Thoracic aorta (tissue), 2 donors: ENCODE measurements at places on chromosomes 16 and 17.

DNA sequence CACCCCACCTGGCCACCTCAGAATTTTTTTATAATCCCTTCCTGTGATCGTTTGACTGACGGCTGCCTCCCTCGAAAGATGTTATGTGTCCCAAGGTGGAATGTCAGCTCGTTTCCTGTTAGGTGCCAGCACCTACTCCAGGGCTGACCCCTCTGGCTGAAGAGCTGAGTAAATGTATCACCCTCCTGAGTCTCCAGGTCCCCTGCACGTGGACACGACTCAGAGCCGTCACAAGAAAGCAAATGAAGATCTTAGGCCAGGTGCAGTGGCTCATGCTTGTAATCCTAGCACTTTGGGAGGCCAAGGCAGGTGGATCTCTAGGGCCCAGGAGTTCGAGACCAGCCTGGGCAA is 273.2 kb downstream of the C16orf95 start:
- H3K4me1 ChIP-seq, result peaks cover 46% of the 10 kb centered on the region
- H3K4me3 ChIP-seq, result peak overlapping the region; percentile 53
- peak overlapping the region; percentile 72 for H3K27ac ChIP-seq
- DNase-seq, result no peak
- no peaks in the 10 kb centered on the region for H3K36me3 ChIP-seq

DNA sequence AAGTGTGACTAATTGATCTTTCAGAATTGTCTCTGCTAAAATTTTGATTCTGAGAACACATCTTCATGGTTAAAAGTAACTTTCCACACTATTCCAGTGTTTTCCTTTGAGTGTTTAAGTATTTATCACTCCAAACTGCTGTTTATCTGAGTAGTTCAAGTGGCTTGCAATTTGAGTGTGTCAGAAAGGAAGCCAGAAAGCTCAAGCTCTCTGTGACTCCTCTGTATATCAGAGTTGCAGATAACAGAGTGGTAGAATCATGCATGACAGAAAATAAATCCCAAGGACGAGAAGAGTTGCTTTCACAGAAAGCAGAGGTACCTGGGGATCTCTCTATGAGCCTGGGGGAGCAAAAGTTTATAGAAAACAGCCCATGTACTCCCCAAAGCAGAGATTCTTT is 130.0 kb downstream of the CYB561 start:
- no peak overlapping the region for H3K27ac ChIP-seq
- DNase-seq, result no peak
- no peaks in the 10 kb centered on the region for H3K36me3 ChIP-seq
- H3K27me3 ChIP-seq, result no peaks in the 10 kb centered on the region
- no peaks in the 10 kb centered on the region for H3K4me1 ChIP-seq

- H3K4me3 ChIP-seq, result no peak overlapping the region
- no peaks in the 10 kb centered on the region for H3K27me3 ChIP-seq
- no peak for DNase-seq
These were observed 98.9 kb upstream of the DYNLRB2 start for GRCh38 chr16:80441935-80442334.

DNA sequence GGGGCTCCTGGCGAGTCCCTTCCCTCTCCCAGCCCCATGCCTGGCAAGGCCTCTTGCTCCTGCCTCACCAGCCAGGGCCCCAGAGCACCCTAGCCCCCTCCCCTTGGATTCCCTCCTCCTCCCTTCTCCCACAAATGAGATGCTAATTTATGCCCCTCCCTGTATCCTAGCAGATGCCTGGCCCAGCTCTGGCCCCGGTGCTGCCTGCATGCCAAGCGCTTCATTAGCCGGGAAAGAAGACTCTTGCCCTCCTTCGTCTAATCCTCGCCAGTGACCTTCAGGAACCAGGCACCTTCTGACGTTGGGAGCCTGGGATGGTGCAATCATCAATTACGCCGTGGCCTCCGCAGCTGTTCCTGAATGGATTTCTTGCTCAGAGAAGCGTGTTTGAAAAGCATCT is 127.8 kb downstream of the SDK2 start:
- no peak overlapping the region for H3K4me3 ChIP-seq
- no peaks in the 10 kb centered on the region for H3K27me3 ChIP-seq
- DNase-seq, result no peak
- H3K27ac ChIP-seq, result no peak overlapping the region

DNA sequence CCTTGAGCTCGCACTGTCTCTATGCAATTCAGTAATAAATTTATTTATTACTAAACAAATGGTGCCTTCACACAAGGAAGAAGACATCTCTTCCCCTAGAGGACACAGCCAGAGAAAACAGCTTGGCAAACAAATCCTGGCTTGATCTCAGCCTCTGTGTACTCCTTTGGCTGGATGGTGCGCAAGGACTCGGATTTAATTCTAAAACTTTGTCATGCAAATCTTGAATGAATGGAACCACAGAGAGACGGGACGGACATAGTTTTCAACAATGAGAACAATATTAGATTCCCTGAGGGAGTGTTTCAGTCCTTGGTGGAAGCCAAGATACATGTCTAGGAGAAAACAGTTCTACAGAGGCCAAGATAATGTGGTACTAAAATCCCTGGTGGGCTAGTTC is 349.5 kb downstream of the NPIPA8 start:
- no peaks in the 10 kb centered on the region for H3K4me1 ChIP-seq
- DNase-seq, result no peak
- H3K36me3 ChIP-seq, result no peaks in the 10 kb centered on the region
- H3K27me3 ChIP-seq, result no peaks in the 10 kb centered on the region

- no peaks in the 10 kb centered on the region for H3K36me3 ChIP-seq
- no peaks in the 10 kb centered on the region for H3K4me1 ChIP-seq
- H3K4me3 ChIP-seq, result no peak overlapping the region
- H3K27ac ChIP-seq, result no peak overlapping the region
These were observed 32.8 kb downstream of the BEAN1 start for GRCh38 chr16:66459878-66460277.

- no peak for DNase-seq
- H3K4me1 ChIP-seq, result no peaks in the 10 kb centered on the region
- H3K27me3 ChIP-seq, result no peaks in the 10 kb centered on the region
- H3K36me3 ChIP-seq, result no peaks in the 10 kb centered on the region
These were observed 110.2 kb upstream of the NLRP1 start for GRCh38 chr17:5694551-5694950.

DNA sequence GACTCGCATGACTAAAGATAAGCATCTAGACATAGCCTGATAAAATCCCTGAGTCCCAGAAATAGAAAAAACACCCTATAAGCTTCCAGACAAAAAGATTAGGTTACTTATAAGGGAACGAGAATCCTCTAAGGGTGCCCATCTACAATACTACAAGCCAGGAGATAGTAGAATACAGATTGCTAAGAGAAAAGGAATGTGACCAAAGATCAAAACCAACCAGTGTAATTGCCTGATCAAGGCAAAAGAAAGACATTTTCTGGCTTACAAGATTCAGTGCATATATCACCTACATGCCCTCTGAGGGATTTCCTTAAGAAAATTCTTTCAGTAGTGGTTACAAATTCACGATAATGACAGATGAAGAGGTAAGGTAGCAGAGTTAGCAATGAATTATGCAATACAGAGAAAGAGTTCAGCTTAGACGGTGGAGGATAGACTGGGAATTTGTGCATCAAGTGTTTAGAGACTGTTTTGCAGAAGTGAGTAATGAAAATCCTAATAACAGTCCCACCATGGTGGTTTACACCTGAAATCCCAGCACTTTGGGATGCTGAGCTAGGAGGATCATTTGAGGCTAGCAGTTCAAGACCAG is 35.0 kb downstream of the BCL7C start:
- H3K4me1 ChIP-seq, result no peaks in the 10 kb centered on the region
- no peak for DNase-seq
- H3K4me3 ChIP-seq, result no peak overlapping the region
- peaks cover 4% of the 10 kb centered on the region for H3K36me3 ChIP-seq

DNA sequence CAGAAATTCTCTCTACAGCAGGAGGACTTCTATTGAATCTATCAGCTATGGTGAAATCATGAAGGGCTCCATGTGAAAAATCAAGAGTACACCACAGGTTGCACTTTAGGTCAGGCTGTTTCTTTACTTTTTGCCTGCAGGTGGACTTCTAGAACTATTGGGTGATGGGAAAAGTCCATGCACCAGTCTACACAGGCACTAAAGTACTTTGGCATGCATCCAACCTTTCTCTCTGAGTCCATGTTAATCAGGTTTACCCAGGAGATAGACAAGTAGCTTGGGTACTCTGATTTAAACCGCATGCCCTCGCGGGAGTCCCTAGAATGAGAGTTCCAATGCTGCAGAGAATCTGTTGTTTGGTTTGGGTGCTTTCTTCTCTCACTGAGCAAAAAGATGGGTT is 9.1 kb upstream of the ANKFN1 start:
- no peak overlapping the region for H3K4me3 ChIP-seq
- H3K27me3 ChIP-seq, result no peaks in the 10 kb centered on the region
- H3K4me1 ChIP-seq, result no peaks in the 10 kb centered on the region
- no peak for DNase-seq
- H3K36me3 ChIP-seq, result no peaks in the 10 kb centered on the region
- H3K27ac ChIP-seq, result no peak overlapping the region

- no peaks in the 10 kb centered on the region for H3K27me3 ChIP-seq
- H3K27ac ChIP-seq, result no peak overlapping the region
- H3K36me3 ChIP-seq, result no peaks in the 10 kb centered on the region
- no peak overlapping the region for H3K4me3 ChIP-seq
- H3K4me1 ChIP-seq, result no peaks in the 10 kb centered on the region
These were observed 174.8 kb upstream of the FOXF1 start for GRCh38 chr16:86335266-86336172.

GRCh38 chr16:68470461-68471150 is 22.3 kb upstream of the SMPD3 start:
- H3K27me3 ChIP-seq, result no peaks in the 10 kb centered on the region
- no peak for DNase-seq
- H3K27ac ChIP-seq, result no peak overlapping the region
- no peaks in the 10 kb centered on the region for H3K36me3 ChIP-seq

DNA sequence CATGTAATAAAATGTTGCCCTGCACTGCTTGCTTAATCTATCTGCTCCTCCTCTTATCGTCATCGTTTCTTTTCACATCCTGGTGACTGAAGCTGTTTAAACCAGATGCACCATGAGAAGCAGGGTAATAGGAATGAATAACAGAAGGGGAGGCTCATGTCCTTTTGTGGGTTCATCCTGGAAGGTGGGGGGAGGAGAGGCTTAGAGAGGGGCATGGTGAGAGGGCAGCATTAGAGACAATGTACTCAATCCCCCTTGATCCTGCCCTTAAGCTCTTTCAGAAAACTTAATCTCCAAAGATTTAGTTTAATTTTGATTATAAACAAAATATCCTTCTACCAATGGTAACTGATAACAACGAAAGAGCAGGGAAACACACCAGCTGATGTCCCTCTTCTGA is 248.5 kb downstream of the CA10 start:
- H3K4me1 ChIP-seq, result no peaks in the 10 kb centered on the region
- no peak overlapping the region for H3K27ac ChIP-seq
- DNase-seq, result no peak
- no peaks in the 10 kb centered on the region for H3K27me3 ChIP-seq

- DNase-seq, result no peak
- H3K4me3 ChIP-seq, result no peak overlapping the region
- H3K4me1 ChIP-seq, result no peaks in the 10 kb centered on the region
- H3K36me3 ChIP-seq, result no peaks in the 10 kb centered on the region
- no peak overlapping the region for H3K27ac ChIP-seq
These were observed 157.2 kb upstream of the CACNG3 start for GRCh38 chr16:24098896-24099295.

- H3K27ac ChIP-seq, result peak overlapping the region; percentile 62
- H3K36me3 ChIP-seq, result peaks cover 18% of the 10 kb centered on the region
- H3K4me3 ChIP-seq, result peak overlapping the region; percentile 96
- no peak for DNase-seq
- H3K27me3 ChIP-seq, result no peaks in the 10 kb centered on the region
These were observed 2.7 kb downstream of the LDAF1 start for GRCh38 chr16:21161211-21161610.

DNA sequence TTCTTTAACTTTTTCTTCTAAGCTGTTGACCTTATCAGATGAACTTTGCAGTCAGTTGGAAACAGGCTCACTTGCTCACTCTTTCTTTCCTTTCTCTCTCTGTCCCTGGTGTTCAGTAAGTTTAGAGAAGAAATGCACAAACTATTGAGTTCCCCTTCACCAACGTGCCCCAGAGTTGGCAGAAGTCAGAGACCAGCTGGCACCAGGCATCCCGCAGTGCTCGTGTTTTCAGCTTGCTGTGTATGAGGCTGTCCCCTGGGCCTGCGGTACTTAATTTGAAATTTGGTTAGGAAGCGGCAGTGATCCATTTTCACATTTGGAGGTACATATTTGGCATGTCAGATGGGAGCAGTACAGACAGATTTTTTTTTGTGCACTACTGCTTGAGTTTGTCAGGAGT is 258.6 kb downstream of the SNX29 start:
- no peak overlapping the region for H3K4me3 ChIP-seq
- no peak for DNase-seq
- H3K27me3 ChIP-seq, result no peaks in the 10 kb centered on the region
- H3K36me3 ChIP-seq, result no peaks in the 10 kb centered on the region
- H3K4me1 ChIP-seq, result peaks cover 29% of the 10 kb centered on the region
- peak overlapping the region; percentile 32 for H3K27ac ChIP-seq

DNA sequence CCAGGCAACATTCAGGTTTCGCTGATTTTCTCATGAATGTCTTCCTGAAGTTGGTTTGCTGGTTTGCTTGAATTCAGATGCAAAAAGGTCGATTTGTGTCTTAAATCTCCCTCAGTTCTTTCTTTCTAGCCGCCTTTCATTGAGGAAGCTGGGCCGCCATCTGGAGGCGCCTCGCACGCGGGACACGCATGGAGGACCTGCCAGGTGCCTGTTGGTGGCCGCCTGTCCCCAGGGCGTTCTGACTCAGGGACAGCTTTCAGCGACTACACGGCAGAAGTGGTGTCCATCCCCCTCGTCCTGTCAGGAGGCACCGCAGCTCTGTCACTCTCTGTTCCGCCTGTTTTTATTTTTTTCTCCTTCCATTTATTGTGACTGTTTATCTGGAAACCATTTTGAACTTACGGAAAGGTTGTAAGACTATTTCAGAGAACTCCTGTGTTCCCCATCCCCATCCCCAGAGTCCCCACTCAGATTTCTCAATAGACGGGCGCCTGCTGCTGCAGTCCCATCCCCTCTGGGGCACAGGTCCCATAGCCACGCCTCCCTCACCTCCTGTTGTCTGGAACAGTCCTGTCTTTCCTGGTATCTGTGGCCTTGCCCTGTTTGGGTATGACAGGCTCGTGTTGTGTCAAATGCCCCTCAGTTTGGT is 33.2 kb downstream of the COX4I1 start:
- no peaks in the 10 kb centered on the region for H3K36me3 ChIP-seq
- H3K4me1 ChIP-seq, result no peaks in the 10 kb centered on the region
- no peaks in the 10 kb centered on the region for H3K27me3 ChIP-seq
- no peak overlapping the region for H3K4me3 ChIP-seq

DNA sequence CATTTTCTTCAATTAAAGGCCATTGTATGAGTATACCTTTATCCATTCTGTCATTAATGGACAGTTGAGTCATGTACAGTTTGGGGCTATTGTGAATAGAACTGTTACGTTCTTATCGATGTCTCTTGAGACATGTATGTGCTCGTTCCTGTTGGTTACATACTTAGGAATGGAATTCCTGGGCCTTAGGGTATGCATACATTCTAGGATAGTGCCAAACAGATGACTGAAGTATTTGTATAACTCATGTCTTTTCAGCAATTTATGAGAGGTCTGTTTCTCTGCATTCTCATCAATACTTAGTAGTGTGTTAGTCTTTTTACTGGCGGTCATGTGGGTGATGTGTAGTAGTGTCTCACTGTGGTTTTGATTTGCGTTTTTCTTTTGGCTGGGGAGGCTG is 81.2 kb downstream of the USP22 start:
- no peak overlapping the region for H3K4me3 ChIP-seq
- H3K27ac ChIP-seq, result no peak overlapping the region
- no peaks in the 10 kb centered on the region for H3K4me1 ChIP-seq
- H3K36me3 ChIP-seq, result no peaks in the 10 kb centered on the region
- no peaks in the 10 kb centered on the region for H3K27me3 ChIP-seq

- no peaks in the 10 kb centered on the region for H3K4me1 ChIP-seq
- H3K27me3 ChIP-seq, result no peaks in the 10 kb centered on the region
- no peak overlapping the region for H3K4me3 ChIP-seq
- no peak for DNase-seq
These were observed 32.9 kb upstream of the FBXO47 start for GRCh38 chr17:39000021-39000601.
